CD4-positive, alpha-beta T cell treated with Interleukin-6 for 4 hours (primary cell): ENCODE measurements at places on chromosomes 12 and 14.

DNA sequence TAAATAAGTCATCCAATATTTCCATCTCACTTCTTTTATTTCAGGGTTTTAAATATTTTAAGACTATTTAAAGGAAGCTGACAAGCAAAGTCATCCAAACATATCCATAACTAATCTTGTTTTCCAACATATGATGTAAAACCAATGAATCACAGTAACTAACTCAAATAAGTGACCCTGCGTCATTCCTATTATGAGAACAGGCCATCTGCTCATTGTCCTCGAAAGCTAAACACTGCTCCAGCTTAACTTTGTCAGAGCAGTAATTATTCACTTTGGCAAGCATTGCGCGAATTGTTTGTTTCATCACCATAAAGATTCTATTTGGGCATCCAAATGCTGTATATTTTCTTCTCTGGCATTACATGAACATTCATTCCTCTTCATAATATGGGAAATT, 99.1 kb downstream of the CAPZA3 start:
- DNase-seq: no peak

DNA sequence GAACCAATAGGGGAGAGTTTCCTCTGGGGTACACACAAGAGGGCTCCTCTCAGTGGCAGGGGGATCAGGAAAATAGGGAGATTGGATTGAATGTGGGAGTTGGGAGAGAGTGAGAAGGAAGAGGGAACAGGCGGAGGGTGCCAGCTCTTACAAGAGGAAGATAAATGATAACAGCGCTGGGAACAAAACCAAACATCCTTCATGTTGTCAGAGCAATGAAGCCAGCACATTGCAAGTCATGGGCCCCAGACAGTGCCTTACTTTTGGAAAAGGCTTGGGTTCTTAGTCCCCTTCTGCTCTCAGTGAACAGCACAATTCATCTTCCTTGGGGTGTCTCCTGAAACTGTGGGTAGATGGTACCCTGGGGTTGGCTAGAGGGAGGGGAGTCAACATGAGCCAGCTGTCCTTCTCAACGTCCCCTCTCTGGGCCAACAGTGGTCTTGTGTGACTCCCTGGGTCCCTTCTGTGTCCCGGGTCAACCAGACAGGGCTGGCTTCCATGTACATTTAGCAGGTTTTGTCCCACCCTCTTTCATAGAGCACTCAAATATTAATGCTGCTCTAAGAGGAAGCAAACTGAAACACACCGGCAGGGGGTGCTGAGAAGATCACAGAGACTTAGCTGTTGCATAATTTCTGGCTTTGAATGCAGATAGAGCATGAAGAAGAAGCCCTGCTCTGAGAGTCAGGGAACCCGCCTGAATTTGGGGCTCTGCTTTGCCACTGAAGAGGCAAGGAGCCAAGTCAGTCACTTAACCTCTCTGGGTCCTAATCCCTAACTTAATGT, 138.5 kb downstream of the ESRRB start:
- DNase-seq: no peak

- peak; percentile 91 for DNase-seq
Observed at GRCh38 chr14:105489542-105490266, 1.3 kb upstream of the TEDC1 start.

- no peak for DNase-seq
Observed at GRCh38 chr12:123519141-123520001, 14.1 kb downstream of the RILPL1 start.

DNA sequence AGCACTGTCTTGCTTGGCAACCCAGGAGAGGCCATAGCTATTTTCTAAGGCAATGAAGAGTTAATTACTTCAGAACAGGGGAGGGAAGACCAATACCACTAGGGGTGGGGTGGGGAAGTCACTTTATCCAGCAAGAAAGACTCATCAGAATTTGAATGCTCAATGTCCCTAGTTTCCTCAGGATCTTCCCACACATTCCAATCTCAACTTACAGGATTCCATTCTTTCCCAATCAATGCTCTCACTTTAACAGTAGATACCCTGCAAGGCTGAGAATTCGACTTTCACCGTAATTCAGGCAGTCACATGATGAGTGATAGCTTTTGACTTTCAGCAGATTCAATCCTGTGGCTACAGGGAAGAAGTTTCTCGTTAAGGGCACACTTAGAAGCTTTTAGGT, 526.6 kb upstream of the SEL1L start:
- no peak for DNase-seq

DNA sequence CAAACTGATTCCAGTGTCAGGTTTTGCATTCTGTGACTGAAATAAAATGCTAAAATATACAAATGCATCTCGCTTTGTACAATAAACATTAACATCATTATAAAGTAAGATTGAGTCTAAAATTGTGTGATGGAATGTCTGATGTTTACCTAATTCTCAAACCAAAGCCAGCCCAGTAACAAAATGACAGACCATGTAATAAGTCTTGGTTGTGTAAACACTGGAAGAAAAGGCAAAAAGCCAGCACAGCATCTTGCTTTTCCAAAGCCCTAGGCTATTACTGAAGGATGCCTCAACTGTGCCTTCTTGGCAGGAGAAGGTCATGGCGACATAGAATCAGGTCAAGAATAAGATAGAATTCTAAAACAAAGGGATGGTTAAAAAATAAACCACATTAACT, 169.6 kb downstream of the EGLN3 start:
- no peak for DNase-seq

DNA sequence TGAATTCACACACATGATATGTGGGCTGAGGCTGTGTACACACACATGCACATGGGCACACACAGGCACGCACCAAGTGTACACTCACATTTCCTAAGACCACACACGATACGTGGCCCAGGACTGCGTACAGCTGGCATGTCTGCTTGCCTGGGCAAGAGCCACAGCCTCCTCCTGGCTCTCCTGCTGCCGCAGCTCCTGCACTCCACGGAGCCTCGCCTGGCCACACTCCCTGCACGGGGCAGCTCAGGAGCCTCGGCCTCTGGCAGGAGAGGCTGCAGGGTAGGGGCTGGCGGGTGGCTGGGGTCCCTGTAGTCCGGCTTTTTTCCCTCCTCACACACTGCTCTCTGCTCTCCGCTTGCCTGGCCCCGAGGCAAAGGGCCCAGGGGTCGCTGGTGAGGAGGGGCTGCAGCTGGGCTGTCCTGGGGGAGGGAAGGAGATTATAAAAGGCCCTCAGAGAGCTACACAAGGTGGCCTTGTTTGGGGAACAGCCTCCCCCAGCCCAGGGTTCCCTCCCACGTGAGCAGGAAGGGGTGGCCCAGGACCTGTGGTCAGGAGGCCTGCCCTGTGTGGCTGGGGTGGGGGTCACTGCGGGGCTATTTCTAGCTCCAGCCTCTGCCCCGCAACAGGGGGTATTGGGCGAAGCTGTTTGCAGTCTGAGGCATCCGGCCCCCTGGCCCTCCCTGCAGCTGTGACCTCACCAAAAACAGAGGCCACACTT, 89.0 kb upstream of the SFSWAP start:
- no peak for DNase-seq

GRCh38 chr14:24011051-24011450, 22.3 kb downstream of the DHRS4L2 start:
- DNase-seq: no peak

DNA sequence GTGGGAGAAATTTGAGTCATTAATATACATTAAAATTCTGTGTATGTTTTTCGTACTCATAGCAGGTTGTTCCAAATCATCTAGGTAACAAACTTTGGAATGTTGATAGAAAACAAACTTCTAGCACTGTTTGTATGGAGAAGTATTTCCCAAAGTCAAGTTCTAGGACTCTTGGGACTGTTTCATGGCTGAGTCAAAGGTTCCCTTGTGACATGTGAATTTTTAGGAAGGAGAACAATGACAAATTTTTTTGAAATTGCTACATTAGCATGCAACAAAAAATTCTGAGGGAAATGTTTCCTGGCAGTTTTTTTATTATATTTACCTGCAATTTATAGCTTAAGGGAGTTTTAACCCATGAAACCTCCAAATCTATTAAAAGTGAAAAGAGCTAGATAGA, 73.8 kb downstream of the RASSF8 start:
- DNase-seq: no peak

DNA sequence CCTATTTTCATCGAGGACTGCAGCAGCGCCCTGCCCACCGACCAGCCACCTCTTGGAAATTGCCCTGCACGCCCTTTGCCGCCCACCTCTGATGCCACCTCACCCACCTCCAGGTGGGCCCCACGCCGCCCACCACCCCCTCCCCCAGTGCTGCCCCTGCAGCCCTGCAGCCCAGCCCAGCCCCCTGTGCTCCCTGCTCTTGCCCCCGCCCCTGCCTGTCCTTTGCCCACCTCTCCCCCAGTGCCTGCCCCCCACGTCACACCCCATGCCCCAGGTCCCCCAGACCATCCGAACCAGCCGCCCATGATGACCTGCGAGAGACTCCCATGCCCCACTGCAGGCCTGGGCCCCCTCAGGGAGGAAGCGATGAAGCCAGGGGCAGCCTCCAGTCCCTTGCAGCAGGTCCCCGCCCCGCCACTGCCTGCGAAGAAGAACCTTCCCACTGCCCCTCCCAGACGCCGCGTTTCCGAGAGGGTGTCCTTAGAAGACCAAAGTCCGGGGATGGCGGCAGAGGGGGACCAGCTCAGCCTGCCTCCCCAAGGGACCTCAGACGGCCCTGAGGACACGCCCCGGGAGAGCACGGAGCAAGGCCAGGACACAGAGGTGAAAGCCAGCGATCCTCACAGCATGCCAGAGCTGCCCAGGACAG, 96.5 kb downstream of the LGMN start:
- peak; percentile 62 for DNase-seq

GRCh38 chr12:15977999-15978951, 67.1 kb downstream of the DERA start:
- DNase-seq: no peak

GRCh38 chr12:64729909-64730587, 29.2 kb downstream of the GNS start:
- DNase-seq: no peak
